ENCODE measurements at places on chromosomes 12 and 14. TPM values are rescaled to one million over a fixed set of nuclear protein-coding genes. Genes with fewer than 3 reads are reported as not detected.
A peak's percentile ranks its signal among the peaks of the same experiment; 100 is the strongest.

GRCh38 chr12:42144158-42144407 lies 591 bp downstream of the GXYLT1 start:
- peak overlapping the region; percentile 86 for H3K27ac ChIP-seq
- no peaks in the 10 kb centered on the region for H3K36me3 ChIP-seq
- H3K4me3 ChIP-seq: peak overlapping the region; percentile 67
- H3K4me1 ChIP-seq: peaks cover 35% of the 10 kb centered on the region
- no peaks in the 10 kb centered on the region for H3K27me3 ChIP-seq

DNA sequence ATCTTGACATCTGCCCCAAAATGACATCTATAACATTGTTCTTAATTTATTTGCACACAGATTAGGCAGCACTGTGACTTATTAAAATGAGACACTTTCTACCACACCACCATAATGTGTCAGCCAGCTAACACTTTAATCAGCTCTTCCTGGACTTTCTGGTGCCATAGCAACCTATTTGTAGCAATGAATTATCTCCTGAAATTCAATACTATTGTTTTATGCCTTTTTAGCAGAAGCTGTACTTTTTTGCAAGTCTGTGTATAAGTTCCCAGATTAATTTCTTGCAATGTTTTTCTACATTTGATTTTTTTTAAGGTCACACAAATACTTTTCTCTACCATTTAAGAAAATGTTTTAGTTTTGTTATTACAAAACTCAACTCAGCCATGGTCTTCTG lies 72.8 kb upstream of the SAV1 start:
- DNase-seq: no peak
- no peaks in the 10 kb centered on the region for H3K27me3 ChIP-seq
- H3K36me3 ChIP-seq: peaks cover 72% of the 10 kb centered on the region
- H3K4me1 ChIP-seq: peaks cover 15% of the 10 kb centered on the region

- H3K36me3 ChIP-seq: no peaks in the 10 kb centered on the region
- H3K4me3 ChIP-seq: no peak overlapping the region
- no peaks in the 10 kb centered on the region for H3K27me3 ChIP-seq
- no peak overlapping the region for H3K27ac ChIP-seq
- no peak for DNase-seq
- no peaks in the 10 kb centered on the region for H3K4me1 ChIP-seq
These were observed 150.1 kb upstream of the FSCB start for GRCh38 chr14:44657203-44657602.

DNA sequence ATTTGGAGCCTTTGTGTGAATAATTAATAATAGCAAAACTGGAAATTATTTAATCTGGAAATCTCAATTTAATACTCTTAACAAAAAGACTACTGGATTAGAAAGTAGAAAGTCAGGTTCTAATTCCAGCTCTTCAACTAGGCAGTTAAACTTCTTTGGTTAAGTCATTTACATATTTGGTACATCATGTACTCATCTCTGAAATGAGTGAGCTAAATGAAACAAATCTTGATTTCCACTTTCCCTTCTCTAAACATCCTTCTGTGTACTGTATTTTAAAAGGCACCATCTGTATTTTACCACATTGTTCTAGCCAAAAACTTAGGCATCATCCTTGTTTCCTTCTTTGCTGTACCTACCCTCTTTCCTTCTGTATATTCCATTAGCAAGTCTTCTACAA lies 26.9 kb downstream of the CRADD start:
- no peaks in the 10 kb centered on the region for H3K36me3 ChIP-seq
- H3K27ac ChIP-seq: no peak overlapping the region
- no peaks in the 10 kb centered on the region for H3K4me1 ChIP-seq
- no peak overlapping the region for H3K4me3 ChIP-seq

DNA sequence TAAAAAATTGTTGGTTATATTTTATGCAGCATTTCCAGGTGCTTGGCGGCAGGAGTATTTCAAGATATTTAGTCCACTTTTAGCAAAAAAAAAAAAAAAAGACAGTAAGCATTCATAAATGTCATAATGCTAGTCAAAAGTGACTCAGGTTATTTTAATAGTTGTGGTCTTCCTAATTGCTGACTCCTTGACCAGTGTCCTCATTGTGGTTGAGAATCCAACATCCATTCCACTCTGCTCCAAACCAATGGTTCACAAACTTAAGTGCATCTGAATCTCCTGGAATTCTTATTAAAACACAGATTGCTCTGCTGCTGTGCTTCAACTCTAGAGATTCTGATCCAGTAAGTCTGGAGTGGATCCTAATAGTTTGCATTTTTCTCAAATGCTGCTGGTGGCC lies 71.4 kb downstream of the AKAP6 start:
- no peak overlapping the region for H3K4me3 ChIP-seq
- H3K36me3 ChIP-seq: no peaks in the 10 kb centered on the region
- no peaks in the 10 kb centered on the region for H3K27me3 ChIP-seq
- no peak overlapping the region for H3K27ac ChIP-seq

DNA sequence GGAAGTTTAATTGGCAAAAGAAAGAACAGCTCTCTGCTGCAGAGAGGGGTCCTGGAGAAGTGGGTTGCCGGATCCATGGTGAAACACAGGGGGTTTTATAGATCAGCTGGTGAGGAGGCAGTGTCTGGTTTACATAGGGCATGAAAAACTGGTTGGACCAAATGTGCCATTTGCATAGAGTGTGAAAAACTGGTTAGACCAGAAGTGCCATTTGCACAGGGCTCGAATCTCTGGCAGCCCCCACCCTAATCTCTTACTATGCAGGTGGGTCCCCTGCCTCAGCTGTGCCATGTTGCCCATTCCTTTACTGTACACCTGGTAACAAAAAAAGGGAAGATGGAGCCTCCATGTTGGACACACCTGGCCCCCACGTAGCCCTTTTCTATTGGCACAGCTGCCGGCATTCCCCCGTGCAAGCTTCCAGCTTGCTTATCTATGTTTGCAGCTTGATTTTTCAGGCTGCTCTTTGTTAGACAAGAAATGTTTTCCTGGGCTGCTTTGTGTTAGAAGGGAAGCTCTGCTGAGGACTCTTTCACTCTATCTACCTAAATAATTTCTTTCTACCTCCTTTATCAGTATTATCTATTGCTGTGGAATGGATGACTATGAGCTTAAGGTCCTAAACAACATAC lies 61.1 kb upstream of the TMEM132D start:
- H3K27ac ChIP-seq: no peak overlapping the region
- no peak overlapping the region for H3K4me3 ChIP-seq
- no peak for DNase-seq
- peaks cover 7% of the 10 kb centered on the region for H3K27me3 ChIP-seq

Gene DPPA3
- not detected for total RNA-seq

All from lower lobe of right lung (tissue), 2 donors.